CD4-positive, alpha-beta T cell treated with Interleukin-1 beta for 1 hour (primary cell): ENCODE measurements at places on chromosomes 11 and 22.

DNA sequence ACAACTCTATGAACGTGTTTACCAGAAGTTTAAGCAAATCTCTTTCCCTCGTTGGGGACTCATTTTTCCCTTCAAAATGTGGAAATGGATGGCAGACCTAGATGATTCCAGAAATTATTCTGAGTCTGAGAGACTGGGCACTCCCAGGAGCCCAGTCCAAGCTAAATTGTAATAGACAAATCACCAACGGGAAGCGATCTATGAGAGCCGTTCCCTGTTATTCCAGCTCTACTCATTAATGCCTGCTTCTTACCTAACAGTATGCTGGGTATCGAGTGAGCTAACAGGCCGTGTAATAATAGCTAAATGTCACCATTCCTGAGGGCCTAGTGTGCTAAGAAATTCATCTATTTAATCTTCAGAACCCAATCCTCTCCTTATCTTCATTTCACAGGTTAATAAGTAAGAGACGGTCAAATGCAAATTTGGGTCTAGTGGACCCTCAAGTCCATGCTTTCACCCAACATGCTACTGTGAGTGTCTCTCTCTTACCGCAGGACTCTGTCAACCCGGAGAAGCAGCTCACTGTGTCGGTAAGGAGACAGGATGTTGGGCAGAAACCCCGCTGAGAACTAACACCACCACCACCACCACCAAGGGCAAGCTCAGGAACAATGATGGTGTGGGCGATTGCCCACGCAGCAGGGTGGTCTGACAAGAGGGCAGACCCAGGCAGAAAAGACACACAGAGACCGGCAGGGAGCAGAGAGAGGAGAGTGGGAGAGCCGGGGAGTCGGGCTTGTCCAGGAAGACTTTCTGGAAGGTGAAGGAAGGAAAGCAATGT is 57.1 kb upstream of the TIMP3 start:
- no peak for DNase-seq

DNA sequence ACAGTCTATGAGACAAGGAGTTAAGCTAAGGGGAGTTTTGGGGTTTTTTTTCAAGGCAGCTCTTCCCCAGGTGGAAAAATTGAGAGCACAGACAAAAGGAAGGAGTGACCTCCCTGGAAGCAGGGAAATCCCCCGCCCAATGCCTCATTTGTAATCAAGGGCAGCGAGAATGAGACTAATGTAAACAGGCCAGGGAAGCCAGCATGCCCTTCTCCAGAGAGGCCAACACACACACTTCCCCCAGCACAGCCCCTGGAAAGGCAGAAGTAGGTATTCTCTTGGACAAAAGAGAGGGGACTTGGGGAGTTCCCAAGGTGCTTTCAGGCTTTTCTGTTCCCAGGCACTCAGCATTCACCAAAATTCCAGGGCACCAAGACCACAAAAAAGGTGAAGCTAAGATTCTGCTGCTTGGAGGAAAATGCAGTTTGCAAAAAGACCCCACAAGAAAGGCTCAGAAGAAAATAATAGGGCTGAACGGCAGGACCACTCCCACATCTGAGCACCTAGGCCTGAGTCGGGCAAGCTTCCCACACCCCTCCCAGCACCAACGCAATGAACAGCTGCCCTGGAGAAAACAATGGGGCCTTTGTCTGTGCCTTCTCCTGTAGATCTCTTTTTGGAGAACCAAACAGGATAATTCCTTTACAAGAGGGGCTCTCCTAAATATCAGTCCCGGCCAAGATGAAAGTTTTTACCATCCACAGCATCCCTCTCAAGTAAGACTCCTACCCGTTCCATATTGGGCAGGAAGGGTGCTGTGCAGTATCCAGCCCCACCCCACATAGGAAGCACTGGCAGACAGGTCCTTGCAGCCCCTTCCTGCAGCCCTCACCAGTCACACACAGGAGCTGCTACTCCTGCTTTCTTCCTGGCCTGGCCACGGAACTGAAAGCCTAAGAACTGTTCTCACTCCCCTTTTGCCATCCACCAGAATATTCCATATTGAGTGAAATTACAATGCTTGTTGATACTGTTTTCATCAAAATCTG is 70.7 kb upstream of the AKIP1 start:
- no peak for DNase-seq

GRCh38 chr22:30046716-30047363 is 33.4 kb upstream of the HORMAD2 start:
- DNase-seq = no peak

DNA sequence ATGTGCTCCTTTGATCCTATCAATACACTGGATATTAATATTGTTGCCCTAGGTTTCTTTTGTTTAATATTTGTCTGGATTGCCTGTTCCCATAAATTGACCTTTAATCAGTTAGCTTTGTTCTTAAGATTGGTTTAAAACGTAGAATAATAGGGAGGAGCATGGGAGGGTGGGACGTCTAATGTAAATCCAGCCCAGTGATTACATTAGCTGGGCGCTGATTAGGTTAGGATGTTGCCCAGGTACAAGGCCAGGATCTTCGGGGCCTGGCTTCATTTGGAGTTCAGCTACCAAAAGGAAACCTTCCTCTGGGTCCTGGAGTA is at the start of gene SRSF8:
SRSF8 (plus strand) TSS at position 204 of the 323 bp plus-strand sequence. CDS start 308 bp downstream, outside the sequence.
- DNase-seq = no peak

- no peak for DNase-seq
Observed at GRCh38 chr11:103696123-103696522, 340.3 kb upstream of the DDI1 start.

- DNase-seq = no peak
Observed at GRCh38 chr11:64643920-64644646, 53.1 kb downstream of the SLC22A12 start.

GRCh38 chr11:3879967-3880542 is 24.6 kb downstream of the STIM1 start:
- no peak for DNase-seq

DNA sequence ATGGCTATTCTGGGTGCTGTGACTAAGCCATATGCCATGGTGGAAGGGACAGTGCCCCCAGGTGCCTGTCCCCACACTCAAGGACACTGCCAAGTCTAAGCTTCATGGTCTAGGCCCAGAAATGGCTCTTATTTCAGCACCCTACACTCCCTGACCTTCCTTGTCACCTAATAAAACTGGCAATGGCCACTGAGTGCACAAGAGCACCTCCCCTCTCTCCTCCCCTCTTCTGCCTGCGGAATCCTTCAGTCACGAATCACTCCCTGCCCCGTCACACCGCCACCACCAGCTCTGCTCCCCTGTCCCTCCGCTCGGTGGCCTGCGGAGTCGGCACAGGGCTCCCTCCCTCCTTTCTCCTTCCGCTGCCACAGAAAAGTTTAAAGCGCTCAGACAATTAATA is 19.0 kb upstream of the LMO1 start:
- no peak for DNase-seq

DNA sequence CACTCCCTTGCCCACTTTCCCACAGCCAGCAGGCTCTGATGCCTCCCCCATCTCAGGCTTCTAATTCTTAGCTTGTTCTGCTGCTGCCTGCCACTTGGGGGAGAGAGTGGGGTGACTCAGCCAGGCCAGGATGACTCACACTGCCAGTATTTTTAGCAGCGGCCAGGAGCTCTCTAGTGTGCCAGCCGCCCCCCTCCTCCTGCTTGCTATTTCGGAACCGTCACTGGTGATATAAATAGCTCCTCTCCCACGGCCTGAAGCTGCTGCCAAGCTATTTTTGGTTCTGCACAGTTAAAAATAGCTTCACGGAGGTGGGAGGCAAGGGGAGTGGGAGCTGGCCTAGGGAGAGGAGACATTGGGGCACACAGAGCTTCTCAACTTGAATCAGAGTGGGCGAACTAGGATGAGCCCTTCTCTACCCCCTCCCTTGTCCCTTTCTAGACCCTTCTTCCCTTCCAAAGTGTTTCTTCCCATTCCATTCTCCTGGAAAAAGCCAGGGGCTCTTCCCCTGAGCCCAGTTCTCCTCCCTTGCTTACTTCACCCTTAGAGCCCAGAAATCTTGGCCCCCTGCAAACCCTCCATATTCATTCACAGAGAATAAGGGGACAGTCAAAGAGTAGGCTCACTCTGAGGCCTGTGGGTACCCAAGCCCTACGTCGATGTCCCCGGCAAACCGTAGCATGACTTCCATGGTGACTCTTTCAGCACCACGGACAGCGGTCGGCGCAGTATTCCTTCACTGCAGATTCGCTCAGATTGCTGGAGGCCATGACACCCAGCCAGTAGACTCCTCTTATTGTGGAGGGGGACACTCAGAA is 2.5 kb upstream of the NPAS4 start:
- peak; percentile 34 for DNase-seq

- no peak for DNase-seq
Observed at GRCh38 chr11:93732237-93732892, 8.9 kb downstream of the TAF1D start.

GRCh38 chr11:75445315-75445953 is 12.4 kb upstream of the KLHL35 start:
- peak; percentile 73 for DNase-seq

GRCh38 chr11:79482800-79483199 is 42.0 kb upstream of the TENM4 start:
- DNase-seq = peak; percentile 1

DNA sequence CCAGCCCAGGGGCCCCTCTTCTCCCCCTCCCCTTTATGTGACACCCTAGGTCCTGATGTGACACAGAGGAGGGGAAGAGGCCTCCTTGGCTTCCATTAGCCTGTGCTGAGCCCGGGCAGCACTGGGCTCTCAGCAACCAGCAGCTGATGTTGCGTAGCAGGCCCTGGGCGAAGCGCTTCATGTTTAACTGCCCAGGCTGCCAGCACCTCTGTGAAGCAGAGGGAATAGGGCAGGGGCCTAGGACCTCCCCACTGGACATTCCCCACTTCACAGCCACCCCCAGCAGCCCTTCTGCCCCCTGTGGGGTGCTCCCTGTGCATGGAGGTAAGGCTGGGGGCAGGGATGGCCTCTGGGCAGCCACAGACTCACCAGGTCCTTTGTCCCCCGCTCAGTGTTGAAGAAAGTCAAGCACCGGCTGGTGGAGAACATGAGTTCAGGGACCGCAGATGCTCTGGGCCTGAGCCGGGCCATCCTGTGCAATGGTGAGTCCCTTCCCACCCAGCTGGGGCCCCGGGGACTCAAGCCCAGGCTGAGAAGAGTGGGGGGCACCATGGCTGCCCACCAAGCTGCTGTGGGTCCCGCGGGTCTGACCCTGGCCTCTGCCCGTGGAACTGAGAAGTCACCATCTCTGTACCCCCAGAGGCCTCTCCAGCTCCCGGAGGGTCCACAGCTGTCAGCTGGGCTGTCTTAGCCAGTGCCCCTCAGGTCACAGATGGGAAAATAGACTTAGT is 11.6 kb downstream of the PICK1 start:
- no peak for DNase-seq

- no peak for DNase-seq
Observed at GRCh38 chr11:112723676-112724495, 237.3 kb upstream of the NCAM1 start.

- DNase-seq = no peak
Observed at GRCh38 chr11:1888811-1889210, 2.9 kb downstream of the PRR33 start.

- DNase-seq = no peak
Observed at GRCh38 chr22:36285545-36285944, 32.6 kb downstream of the APOL1 start.

- no peak for DNase-seq
Observed at GRCh38 chr11:114190630-114191029, 105.6 kb upstream of the NNMT start.

DNA sequence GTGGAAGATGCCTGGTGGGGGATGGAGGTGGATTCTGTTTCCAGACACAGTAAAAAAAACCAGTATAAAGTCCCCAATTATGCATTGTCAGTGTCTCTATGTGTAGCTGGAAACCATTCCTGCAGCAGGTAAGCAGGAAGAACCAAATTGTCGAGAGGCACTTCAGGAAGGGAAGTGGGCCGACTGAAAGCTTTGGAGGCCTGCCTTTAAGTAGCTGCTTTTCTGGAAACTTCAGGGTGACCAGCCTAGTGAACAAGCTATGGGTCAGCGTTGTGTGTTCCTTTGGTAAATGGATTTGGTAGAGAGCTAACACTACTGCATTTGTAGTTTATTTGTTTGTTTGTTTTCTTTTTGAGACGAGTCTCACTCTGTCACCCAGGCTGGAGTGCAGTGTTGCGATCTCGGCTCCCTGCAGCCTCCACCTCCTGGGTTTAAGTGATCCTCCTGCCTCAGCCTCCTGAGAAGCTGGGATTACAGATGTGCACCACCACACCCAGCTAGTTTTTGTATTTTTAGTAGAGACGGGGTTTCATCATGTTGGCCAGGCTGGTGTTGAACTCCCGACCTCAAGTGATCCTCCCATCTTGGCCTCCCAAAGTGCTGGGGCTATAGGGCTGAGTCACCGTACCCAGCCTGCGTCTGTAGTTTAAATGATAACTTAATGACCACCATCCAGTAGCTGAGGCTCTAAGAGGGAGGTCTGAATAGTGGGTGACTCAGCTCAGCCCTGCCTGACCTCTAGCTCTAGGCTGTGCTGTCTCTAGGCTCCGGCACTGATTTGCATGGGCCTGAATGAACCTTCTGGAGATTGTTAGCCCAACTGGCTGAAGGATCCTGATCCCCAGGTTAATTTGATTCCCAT is 12.8 kb downstream of the PTPRJ start:
- DNase-seq = no peak

DNA sequence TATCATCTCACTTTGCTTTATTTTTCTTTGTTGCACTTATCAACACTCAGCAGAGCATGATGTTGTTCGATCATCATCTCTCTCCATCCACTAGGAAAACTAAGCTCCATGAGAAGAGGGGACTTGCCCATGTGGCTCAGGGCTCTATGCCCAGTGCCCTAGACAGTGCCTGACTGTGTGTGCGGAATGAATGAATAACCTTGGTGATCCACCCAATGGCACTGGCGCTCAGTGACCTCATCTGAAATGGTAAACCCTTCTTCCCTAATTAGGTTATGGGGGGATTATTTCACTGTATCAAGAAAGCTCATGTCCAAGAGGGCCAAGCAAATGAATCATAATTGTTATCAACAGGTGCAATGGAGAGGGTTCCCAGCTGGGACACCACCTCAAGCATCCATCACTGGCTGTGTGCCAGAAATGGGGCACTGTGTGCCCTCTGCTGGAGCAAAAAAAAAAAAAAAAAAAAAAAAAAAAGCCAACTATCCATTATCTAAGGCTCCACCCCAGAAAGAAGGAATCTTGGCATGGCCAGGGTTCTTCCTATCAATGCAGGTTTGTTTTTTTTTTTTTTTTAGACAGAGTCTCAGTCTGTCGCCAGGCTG is 172.6 kb downstream of the LARGE1 start:
- DNase-seq = no peak

DNA sequence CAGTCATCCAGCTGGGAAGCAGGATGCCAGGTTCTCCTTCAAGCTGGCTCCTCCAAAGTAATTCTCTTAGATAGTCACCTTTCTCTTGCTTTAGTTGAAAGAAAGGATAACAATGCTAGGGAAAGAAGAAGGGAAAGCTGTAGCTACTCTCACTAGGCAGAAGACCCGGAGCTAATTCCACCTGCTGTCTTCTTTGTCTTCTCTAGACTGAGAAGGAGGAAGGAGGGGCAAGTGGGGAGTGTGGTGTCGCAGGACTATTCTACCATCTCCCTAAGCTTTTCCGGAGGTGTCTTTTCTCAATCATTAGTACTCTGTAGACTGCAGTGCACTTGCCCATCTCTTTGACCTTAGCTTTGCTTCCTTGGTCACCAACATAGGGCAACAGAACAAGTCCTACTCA is 162.8 kb downstream of the NCAM1 start:
- DNase-seq = no peak

- no peak for DNase-seq
Observed at GRCh38 chr22:37609240-37610152, 862 bp downstream of the GGA1 start.
